ENCODE measurements at places on chromosomes 6 and 20.
A peak's percentile ranks its signal among the peaks of the same experiment; 100 is the strongest.

DNA sequence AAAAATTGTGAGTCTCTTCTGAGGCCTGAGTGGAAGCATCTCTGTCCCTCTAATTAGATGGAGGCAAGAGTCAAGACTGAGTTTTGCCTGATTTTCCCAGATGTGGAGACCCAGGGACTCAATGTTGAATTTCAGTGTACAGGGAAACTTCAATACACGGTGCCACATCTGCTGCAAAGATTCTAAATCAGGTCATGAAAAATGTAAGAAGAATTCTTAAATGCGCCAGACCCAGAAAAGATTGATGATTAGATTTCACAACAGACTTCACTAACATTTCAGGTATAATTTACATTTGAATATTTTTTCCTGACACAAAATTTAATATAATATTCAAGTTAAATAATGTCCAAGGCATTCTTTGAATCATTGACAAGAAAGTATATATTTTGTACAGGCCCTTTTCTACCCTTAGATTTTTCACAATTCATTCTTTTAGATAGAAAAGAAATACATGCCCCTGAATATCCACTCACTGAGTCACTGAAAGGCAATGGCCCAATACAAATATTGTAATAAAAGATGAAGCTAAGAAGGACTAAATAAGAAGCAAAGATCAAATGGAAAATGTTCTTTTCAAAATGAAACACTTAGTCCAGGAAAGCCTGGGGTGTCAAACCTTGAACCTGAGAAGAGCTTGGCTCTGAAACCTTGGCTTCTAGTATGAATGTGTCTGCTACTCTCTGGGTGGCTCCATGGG lies 18.2 kb upstream of the HDGFL1 start:
- no peak for DNase-seq

- no peak for DNase-seq
These were observed 43.6 kb downstream of the MDGA1 start for GRCh38 chr6:37653933-37654565.

DNA sequence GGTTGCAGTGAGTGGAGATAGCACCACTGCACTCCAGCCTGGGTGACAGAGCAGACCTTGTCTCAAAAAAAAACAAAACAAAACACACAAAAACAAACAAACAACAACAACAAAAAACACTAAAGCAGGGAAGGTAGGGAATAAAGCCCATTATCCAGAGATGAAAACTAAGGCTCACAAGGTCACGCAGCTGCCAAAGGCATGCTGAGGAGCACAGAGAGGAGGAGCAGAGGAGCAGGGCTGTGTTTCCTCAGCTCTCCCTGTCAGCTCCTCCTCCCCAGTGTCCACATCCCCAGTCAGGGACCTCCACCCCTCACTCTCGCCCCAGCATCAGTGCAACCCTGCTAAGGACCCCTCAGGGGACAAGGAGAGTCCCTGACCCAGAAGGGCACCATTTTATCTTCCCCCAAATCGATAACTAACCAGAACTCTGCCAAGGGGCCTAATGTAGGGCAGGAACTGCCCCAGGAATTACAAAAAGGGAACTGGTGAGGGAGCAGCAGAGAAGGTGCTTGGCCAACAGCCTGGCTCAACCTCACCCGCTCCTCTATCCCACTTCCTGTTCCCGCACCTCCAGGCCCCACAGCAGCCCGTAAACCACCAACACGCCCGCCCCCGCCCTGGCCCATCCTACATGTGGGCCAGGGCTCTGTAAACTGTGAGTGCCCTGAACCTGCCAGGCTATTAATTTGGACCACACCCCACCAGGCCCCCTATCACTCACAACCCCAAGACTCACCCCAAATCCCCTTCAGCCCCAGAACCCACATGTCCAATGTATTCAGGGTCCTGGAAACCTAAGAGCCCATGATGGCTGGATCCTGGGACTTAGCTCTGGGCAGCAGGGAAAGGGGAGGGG lies 9.0 kb downstream of the TEAD3 start:
- DNase-seq = no peak

GRCh38 chr6:154382740-154383139 lies 26.1 kb upstream of the IPCEF1 start:
- no peak for DNase-seq

DNA sequence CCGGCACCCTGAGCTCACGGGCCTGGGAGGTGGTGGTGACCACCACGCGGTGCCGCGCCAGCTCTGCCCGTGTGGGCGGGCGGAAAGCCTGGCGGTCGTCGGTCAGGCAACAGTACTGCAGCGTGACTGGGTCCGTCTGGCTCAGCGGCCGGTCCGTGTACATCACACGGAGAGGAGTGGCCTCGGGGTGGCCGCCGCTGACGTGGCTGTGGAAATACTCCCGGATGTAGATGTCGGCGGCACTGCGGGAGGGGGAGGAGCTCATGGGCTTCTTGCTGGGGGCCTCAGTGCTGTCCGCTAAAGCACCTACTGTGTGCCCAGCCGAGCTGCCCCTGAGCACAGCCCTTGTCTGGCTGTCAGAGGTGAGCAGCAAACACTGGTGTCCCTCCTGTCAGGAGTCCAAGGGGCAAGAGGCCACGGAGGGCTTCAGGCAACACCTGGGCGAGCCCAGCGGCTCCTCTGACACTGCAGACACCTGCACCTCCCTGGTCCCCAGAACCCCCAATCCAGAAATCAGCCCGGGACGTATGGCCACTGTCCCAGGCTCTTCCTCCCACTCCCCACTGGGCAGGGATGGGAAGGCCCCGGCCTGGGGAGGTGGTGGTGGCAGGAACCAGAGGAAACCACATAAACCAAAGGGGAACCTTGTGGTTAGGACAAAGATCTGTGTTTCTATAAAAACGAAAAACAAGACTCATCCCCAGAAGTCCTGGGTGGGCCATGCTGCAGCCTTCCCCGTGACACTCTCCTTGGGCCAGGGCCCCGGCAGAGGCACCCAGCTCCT lies 6.5 kb downstream of the HELZ2 start:
- peak; percentile 43 for DNase-seq

- peak; percentile 41 for DNase-seq
These were observed 27.5 kb downstream of the SUN5 start for GRCh38 chr20:32976746-32977145.

DNA sequence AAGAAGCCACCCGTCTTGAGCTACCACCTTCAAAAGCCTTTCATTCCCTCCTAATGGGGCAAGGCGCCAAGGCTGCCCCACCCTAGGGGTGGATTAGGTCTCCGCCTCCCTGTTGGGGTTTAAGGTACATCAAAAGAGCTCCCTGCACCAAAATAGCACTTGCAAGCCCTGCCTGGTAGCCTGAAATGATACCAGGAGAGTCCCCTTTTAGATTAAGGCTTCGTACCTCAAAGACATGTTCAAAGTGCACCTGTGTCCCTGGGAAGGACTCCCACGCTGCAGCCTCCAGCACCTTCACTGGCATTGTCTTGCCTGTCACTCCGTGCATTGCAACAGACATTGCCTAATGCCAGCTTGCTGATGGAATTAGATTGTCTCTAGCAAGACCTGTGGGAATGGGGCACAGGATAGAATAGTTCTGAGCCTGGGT lies 15.7 kb upstream of the CDKN1A start:
- DNase-seq = no peak

- no peak for DNase-seq
These were observed 120.0 kb downstream of the DST start for GRCh38 chr6:56522495-56523270.

- DNase-seq = no peak
These were observed 126.9 kb upstream of the VGLL2 start for GRCh38 chr6:117138425-117138824.

DNA sequence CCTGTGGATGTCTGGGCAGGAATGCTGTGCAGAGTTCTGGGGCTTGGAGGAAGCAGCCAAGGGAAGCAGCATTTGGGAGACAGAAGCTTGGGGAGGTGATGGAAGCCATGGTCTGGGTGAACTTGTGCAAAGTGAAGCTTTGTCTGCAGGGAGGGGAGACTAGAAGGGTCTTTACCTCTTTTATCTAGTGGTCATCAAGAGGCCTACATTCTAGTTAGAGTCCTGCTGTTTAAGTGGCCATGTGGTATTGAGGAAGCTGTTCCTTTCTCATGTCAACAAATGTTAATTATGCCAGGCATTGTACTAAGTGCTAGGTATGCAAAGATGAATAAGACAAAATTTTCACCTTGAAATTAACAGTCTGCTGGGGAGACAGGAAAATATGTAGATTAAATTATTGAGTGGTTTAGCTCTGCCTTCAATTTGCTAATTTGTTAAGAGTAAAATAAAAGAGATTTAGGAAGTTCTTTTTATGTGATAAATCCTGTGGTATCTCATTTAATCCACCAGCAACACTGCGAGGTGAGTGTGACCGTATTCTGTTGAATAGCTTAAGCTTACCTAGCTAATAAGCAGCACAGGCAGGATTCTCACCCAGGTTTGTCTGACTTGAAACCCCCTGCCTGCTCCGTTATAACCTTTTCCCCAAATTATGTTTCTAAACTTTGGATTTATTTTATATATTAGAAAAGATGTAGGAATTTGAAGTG lies 43.1 kb downstream of the ARID1B start:
- DNase-seq = no peak

DNA sequence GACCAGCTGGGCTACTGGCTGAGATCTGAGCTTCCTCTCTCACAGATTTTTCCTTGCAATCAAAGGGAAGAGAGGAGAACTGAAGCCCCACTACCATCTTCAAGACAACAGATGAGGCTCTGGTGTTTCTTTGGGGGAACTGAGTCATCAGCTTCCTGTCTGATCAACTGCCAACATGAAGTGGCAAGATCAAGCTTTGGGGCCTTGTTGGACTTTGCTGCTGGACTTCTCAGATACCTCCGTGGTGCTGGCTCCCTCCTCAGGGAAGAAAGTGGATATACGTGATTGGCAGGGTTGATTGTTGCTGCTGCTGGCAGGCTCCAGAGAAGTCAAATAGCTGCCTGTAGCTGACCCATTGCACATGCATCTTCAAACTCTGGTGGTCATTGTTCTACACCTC lies 3.6 kb upstream of the TOX2 start:
- DNase-seq = no peak

- DNase-seq = no peak
These were observed 16.2 kb downstream of the BNIP5 start for GRCh38 chr6:36320475-36320874.

- DNase-seq = no peak
These were observed 5.1 kb upstream of the DEFB118 start for GRCh38 chr20:31363295-31363694.

DNA sequence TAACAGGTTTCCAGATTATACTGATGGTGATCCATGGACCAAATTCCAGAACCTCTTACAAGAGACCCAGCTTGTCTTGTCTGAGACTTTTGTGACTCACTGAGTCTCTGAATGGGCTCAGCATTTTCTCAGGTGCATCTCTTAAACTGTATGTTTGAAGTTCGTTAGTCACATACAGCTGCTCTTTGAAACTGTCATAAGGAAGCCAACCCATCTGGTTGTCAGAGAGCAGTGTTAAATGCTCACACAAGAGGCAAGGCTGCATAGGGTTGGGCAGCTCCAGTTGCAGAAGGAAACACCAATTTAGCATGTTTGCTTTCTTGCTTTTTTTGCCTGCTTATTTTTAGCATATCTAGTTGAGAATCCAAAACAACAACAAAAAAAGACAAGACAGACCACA lies 47.1 kb downstream of the TRIM27 start:
- DNase-seq = no peak

GRCh38 chr6:3442431-3443220 lies 14.2 kb downstream of the SLC22A23 start:
- no peak for DNase-seq

DNA sequence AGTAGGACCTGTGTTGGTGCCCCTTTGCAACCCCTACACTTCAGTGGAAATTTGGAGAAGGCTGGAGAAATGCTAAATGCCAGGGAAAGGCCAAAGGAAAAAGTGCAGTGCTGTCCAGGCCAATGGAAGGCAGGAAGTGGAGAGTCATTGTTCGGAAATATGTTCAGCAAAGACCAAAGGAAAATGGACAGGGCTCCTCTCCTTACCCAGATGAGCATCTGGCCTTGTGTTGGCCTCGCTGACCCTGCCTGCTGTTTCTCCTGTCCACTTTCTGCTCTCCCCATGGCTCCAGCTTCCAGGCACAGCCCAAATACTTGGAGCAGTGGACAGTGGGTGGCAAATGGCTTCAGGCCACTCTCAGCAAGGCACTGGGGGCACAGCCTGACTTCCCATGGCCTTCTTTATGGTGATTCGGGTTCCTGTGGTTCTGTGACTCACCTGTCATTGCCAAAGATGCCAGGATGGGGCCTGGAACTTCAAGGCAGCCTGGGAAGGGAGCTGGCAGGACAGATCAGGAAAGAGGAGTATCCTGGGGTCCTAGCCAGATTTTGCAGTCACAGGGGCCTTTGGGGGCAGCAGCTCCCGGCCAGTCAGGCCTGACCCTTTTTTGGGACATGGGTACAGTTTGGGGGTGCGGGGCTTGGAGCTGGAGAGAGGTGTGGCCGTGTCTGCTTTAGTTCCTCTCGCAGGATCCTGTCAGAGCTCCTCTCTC lies 190.9 kb upstream of the SLC24A3 start:
- DNase-seq = no peak

- no peak for DNase-seq
These were observed 26.9 kb upstream of the MRPS18A start for GRCh38 chr6:43714311-43715055.

GRCh38 chr6:134415194-134415593 lies 97.3 kb upstream of the SGK1 start:
- no peak for DNase-seq

GRCh38 chr20:35306931-35307517 lies 14.8 kb upstream of the FAM83C start:
- DNase-seq = no peak

DNA sequence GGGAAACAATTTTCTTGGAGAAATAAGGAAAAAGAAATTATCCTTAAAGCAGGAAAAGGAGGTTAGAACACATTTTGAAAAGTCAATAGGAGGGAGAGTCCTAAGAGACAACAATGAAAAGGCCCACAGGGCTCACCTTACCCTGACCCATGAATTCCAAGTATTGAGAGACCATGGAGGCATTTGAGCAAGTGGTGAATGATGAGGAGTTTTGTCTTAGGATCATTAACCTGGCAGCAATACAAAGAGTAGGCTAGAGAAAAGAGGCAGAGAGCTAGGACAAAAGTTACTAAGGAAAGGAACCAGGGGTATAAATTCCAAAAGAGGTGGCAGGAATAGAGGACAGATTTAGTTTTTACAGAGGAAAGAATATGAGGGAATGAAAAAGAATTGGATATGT lies 44.7 kb downstream of the PACRG start:
- DNase-seq = no peak

- no peak for DNase-seq
These were observed 82.2 kb downstream of the TRERF1 start for GRCh38 chr6:42369568-42369967.

- no peak for DNase-seq
These were observed 125.7 kb upstream of the HDAC2 start for GRCh38 chr6:114096561-114097172.

- no peak for DNase-seq
These were observed 63.7 kb downstream of the MKKS start for GRCh38 chr20:10370091-10370887.

DNA sequence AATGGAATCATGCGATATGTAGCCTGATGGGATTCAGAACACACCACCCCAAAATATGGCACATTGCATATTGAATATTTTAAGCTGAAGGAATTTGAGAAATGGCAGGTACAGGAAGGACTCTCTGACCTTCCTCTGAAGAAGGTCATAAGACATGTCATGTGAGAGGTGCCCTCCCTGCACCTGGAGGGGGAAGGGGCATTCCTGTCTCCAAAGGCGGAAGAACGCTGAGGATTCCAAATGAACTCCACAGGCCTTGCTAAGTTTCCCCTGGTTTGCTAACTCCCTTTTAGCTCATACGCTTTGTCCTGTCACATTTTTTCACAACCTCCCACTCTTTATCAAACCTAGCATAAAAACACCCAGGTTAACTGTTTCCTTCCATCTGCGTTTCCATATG lies 347.8 kb downstream of the CDKAL1 start:
- no peak for DNase-seq

GRCh38 chr6:101000341-101000740 lies 119.2 kb upstream of the ASCC3 start:
- no peak for DNase-seq

All from CD8-positive, alpha-beta memory T cell (primary cell).